Activated CD4-positive, alpha-beta T cell treated with anti-CD3 and anti-CD28 coated beads, Interleukin-2, Interleukin-6, amounts not matched to agents 100 ng/mL and 50 ng/mL, durations not matched to agents 16 hours and 8 hours (primary cell): ENCODE measurements at places on chromosomes 11 and 22.

DNA sequence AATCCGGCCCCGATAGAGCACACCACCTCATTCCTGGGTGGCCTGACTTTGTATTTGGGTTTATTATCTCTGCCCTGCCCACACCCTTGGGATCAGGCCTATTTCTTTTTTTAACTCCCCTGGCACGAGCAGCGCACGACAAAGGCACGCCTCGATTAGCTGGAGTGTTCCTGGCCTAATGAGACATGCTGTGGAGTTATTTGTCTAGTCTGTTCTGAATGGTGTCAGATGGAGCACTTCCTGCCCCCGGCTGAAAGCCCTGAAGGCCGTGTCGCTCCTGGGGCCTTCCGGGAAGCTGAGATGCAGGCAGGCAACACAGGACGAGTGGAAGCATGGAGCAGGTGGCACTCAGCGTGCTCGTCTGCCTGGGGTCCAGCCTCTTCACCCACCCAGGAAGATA is 47.1 kb downstream of the LARGE1 start:
- no peak for DNase-seq

GRCh38 chr11:134527382-134528243 is 115.6 kb upstream of the B3GAT1 start:
- no peak for DNase-seq

- no peak for DNase-seq
Measured at GRCh38 chr11:63563201-63564055, at the start of gene PLAAT2. Gene PLAAT2, minus strand, starts transcription at chr11:63563379. Its CDS starts 55 bp downstream, at chr11:63563324.

DNA sequence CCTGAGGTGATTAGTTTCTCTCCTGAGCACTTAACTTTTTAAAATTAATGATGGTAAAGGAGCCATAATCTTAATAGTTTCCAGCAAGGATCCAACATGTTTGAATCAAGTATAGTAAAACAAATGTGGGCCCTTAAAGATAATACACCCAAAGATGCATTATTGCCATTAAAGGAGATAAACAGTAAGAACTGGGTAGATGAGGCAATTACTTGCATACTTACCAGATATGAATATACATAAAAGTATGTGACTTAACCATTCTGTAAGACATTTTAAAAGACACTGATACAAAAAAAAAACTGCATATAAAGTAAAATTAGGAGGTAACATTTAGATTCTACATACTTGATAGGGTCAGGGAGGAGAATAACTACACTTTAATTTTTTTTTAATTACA is 48.2 kb downstream of the CADM1 start:
- no peak for DNase-seq

DNA sequence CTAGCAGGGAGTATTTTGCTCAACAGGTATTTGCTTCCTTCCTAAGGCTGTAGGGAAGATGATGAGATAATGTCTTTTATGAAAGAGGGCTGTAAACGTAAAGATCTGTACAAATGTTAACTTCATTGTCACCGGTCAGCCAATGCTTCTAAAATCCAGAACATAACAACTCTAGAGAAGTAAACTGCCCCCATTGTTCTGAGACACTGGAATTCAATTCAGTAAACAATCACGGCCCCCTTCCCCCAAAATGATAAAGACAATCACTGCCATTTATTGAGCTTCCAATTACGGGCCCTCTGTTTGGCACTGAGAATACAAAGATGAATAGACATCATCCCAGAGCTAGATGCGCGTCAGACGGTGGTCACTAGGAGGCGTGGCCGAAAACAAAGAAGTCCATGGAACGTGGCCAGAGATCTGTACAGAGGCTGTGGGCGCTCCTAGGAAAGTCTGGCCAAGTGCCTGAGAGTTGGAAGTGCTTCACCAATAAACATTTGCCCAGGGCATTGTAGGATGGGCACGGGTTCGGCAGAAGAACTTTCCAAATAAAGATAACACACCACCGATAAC is 576 bp downstream of the TMEM258 start:
- DNase-seq = peak; percentile 61

DNA sequence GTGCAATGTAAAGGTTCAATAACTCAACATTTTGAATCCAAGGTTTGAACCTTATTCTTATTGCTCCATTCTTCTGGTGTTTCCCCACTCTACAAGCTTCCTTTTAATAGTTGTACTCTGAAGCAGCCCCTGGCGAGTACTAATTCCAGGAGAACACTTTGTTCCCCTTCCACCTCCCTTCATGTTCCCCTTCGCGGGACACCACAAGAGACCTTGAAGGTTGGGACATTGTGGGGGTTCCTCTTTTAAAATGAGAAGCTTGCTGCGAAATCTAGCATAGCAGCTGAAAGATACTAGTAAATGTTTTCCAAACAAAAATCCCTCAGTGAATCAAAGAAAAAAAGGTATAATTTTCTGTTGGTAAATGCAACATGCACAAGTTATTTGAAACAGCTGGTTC is 626.3 kb upstream of the LRRC4C start:
- DNase-seq = no peak

DNA sequence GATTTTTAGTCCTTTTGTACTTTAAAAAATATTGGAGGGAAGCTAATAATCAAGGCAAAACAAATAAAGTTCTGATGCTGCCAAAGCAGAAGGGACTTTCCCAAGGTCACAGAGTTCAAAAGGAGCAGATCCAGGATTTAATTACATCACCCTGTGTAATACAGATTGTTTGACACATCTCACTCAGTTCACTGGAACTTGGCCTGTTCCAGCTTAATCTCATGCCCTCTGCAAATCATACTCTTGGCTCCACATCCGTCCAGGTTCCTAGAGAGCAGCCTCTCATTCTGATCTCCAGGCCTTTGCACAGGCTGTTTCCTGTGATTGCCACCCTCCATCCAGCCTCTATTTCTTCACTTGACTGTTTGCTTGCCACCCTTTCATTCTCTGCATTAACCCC is 151.7 kb downstream of the SPON1 start:
- no peak for DNase-seq

DNA sequence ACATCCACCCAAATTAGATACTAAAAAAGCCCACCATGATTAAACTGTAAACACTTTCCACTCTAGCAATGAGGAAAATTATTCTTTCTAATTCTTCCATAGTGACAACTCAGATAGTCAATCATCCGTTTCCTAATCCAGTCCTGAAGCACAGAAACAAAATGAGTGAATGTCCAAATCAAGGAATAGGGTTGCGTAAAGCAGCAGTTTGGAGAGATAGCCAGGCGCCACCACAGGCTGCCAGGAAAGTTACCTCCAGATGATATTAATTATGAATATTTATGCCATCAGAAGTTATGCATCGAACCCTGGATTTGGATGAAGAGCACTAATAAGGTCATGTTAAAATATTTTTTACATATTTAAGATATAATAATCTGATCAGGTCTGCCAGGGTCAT is 63.2 kb downstream of the ETS1 start:
- no peak for DNase-seq

- DNase-seq = no peak
Measured at GRCh38 chr22:49014227-49015201, 813.2 kb downstream of the BRD1 start.

DNA sequence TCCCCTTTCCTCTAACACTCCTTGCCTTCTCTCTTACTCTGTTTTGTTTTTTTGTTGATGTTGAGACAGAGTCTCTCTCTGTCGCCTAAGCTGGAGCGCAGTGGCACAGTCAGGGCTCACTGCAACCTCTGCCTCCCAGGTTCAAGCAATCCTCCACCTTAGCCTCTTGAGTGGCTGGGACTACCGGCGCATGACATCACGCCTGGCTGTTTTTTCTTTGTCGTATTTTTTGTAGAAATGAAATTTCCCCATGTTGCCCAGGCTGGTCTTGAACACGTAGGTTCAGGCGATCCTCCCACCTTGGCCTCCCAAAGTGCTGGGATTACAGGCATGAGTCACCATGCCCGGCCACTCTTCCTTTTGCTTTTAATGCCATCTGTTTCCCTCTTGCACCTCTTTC is 72.3 kb downstream of the FBXO7 start:
- DNase-seq = no peak

DNA sequence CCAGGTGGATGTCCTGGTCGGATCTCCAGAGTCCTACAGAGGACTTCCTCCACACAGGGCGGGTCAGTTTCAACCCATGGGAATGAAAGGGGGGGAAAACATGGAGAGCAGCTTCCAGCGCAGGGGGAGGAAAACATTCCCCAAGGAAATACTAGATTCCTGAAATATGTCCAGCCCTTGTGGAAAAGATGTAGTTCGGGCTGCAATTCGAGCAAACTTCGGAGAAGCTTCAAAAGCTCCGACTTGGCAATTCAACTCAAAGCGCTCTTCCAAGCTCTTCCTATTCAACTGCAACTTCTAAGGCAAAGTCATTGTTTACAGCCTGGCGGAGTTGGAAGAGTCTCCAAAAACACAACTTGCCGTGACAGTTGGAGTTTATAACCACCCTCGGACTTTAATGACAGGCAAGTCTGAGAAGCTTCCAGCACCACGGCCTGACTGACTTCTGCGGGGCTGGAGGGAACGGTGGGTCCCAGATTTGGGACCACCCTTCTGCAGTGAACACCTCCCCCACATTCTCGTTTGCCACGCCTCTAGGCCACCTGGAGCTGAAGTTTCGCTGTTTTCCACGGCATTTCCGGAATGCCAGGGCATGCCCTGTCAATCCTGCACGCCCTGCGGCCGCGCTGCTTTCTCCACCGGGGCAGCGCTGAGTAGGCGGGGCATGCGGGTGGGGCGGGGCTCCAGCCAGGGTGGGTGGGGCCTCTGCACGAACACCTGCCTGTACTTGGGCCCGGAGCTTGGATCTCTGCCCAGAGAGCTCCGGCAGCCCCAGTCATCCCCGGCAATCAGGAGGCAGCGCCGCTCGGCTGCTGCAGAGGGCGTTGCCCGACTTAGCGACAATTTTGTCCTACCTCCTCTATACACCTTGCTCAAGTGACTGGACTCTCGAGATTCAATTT is 49.0 kb upstream of the BIRC3 start:
- peak; percentile 78 for DNase-seq

DNA sequence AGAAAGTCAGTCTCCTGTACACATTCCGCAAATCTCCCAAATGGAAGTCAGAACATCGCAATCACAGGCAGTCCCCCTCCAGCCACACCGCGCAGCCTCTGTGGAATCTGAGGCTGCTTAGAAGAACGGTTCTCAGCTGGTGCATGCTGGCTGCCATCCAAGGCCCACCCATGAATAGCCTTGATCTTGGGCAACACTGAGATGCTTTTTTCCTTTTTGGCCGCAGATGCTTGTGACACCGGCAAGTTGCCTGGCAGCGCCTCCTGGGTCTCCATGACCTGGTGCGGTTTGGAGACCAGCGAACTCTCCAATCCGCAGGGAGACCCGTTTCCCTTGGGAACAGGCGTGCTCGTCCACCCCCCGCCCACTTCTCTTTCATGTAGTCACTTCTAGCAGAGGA is 26.3 kb upstream of the PHF21B start:
- DNase-seq = no peak

DNA sequence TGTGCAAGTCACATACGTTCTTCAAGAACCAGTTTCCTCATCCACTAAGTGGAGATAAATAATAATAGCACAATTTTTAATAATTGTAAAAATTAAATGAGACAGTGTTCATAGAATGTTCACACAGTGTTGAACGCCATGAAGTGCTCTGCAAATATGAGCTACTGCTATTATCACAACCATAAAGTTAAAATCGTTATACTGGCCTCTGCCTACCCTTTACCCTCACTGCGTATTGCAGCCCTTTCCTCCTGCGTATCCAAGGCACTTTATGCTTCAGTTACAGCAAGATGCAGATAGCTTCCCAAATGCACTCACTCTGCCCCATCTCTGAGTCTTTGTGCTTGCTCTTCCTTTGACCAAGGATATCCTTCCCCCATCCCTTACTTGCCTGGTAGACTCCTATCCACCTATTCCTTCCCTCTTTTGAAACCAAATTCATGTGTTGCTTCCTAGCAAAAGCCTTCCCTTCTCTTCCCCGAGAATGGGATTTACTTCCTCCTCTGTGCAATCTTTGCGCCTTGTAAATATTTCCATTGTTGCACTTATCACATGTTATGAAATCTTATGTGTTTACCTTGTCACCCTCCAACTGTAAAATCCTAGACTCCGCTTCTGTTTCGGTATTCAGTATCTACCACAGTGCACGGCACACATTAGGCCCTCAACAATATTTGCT is 196.9 kb downstream of the ADAMTS15 start:
- DNase-seq = no peak
